ENCODE measurements at places on chromosomes 12 and 14.

DNA sequence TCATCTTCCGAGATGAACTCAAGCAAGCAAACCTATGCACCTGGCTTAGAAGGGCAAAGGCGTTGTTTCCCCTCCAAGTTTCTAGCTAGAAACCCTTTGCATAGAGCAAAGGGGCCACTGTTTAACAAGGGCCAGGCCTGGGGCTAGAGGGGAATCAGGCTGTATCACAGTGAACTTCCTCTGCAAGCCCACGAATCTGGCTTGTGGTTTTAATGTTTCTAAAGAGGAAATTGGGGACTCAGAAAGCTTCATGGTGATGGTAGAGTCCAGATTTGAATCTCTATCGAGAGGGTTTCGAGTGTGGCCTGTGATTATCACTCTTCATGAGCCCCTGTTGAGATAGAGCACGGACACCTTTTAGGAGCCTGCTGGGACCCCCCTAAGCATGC is 189.9 kb downstream of the VRK1 start:
- DNase-seq: no peak

- peak; percentile 35 for DNase-seq
Measured at GRCh38 chr12:48542300-48542928, 17.0 kb downstream of the OR8S1 start.

DNA sequence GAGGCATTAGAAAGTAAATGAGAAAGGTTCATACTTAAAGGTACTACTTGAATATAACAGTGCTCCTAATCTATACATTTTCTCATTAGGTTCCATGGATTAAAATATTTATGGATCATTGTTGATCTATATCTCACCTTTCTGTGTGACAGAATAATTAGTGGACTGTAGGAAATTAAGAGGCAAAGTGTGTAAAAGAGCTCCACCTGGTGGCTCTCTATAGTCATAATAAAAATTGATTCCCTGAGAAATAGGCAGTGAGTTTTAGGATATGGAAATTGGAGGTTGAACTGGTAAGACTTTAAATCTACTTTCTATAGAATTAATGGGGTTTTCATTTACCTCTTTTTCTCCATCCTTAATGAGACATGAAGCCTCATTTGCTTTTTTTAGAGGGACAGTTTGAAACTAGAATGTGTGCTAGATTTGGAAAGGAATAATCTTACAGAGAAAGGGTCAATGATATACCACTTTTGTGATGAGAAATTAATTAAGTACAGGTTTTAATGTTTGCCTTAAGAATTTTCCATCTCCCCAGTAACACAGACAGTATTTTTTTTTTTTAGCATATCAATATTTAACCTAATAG is 11.8 kb upstream of the DERA start:
- peak; percentile 26 for DNase-seq

GRCh38 chr12:106757623-106758348 is 16.7 kb upstream of the RIC8B start:
- no peak for DNase-seq

DNA sequence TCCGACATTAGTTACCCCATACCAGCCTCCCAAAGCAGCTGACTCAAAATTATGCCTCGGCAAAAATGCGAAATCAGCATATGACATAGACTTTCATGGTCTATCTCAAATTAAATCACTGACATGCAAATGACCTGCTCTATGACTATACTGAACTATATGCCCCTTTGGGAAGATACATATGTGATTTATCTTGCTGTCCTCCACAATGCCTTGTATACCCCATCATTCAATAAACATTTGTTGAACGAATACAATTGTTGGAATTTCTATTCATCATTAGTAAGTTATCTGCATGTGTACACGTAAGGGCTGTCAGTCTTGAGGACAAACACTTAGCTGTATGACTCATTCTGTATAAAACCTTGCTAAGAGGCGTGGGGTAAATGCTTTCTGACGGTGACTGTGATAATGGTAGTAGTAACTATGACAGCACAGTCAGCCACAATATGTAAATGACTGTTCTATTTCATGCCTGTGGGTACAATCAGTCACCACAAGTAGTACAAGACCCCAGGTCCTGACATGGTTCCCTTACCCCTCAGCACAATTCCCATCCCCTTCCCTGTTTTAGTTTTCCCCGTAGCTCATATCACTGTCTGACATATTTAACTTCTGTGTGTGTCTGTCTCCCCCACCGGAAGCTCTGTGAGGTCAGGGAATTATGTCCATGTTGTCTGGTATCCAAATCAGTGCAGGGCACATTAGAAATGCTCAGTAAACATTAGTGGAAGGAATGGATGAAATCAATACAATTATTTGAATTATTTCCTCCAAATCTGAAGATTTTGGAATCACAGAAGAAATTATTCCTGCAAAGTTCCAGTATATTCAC is 42.8 kb downstream of the STXBP6 start:
- no peak for DNase-seq

DNA sequence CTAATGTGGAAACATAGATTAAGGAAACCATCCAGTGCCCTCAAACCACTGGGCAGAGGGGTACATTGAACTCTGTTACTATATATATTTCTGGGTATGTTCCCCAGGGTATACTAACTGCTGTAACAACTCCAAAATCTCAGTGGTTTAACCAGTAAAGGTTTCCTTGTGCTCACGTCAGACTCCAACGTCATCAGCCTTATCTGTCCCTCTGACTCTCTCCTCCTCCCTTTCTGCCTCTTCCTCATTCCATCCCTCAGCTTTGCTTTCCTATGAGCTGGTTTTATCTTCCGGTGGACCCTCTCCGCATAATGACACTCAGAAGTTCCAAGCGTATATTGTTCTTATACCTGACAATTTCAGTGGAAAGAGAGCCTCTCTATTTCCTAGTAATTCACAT is 21.2 kb upstream of the SMCO2 start:
- no peak for DNase-seq

- DNase-seq: no peak
Measured at GRCh38 chr12:7130701-7131501, 730 bp downstream of the CLSTN3 start.

DNA sequence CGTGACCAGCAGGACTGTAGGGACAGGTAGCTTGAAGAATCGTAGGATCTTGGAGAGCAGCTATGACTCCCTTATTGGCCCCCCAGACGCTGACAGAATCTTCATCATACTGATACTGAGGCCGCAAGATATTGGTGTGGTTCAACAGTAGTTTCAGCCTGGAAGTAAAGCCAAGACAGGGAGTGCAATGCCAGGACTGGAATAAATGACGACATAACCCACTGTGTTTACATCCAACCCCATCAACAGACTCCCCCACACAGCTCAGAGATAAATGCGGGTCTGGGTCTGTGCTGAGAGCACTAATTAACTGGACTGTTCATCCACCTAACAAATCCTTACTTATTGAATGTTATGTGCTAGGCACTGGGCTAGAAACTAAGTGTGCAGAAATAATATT is 16.6 kb downstream of the NOXRED1 start:
- DNase-seq: peak; percentile 28

DNA sequence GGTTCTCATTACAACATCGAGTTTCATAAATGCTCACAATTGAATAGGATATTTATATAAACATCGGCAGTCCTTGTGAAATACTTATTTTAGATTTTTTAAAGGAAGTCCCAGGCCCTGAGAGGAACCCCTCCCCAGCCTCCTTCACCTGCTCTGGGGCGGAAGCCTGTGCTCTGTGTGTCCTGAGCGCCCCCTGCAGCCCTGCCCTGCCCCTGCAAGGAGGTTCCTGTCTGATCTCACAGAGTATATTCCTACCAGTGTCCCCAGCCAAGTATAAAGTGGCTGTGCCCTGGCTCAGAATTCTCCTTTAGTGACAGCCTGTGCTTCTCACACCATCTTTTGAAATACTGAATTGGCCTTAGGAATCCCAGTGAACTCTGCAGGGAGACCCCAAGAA is 659.5 kb downstream of the TMEM121 start:
- peak; percentile 6 for DNase-seq

DNA sequence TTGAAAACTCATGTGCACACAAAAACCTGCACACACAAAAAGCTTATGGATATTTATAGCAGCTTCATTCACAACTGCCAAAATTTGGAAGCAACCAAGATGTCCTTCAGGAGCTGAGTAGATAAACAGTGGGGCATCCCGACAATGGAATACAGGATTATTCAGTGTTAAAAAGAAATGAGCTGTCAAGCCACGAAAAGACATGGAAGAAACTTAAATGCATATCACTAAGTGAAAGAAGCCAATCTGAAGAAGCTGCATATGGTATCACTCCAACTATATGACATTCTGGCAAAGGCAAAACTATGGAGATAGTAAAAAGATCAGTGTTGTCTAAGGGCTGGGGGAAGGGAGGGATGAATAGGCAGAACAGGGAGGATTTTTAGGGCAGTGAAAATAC is 5.2 kb upstream of the TPCN1 start:
- DNase-seq: no peak

GRCh38 chr12:111406474-111407376 is 1.0 kb downstream of the SH2B3 start:
- peak; percentile 91 for DNase-seq

DNA sequence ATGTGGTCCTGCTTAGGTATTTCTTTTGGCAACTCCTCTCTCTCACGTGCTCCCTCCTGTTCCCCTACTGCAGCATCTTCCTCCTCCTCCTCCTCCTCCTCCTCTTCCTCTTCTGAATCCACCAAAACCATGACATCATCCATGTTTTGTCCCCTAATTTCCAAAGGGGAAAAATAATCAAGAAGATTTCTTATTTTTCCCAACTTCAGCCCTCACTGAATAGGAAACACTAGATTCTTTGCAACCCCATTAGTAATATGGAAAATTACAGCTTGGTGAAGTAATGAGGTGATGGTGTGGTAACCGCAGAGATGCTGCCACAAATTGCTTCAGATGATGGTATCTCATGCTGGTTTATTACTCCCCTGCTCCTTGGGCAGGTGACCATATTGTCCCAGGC is 7.5 kb upstream of the WSB2 start:
- peak; percentile 43 for DNase-seq

GRCh38 chr14:95935228-95935822 is 58.7 kb downstream of the TUNAR start:
- no peak for DNase-seq

- DNase-seq: no peak
Measured at GRCh38 chr12:64706306-64706705, 52.9 kb downstream of the GNS start.
